ENCODE measurements at places on chromosomes 4 and X.

- no peak for DNase-seq
Observed at GRCh38 chrX:135543172-135543571, 22.7 kb downstream of the INTS6L start.

GRCh38 chr4:55920571-55920970 is 28.2 kb upstream of the CEP135 start:
- DNase-seq = no peak

DNA sequence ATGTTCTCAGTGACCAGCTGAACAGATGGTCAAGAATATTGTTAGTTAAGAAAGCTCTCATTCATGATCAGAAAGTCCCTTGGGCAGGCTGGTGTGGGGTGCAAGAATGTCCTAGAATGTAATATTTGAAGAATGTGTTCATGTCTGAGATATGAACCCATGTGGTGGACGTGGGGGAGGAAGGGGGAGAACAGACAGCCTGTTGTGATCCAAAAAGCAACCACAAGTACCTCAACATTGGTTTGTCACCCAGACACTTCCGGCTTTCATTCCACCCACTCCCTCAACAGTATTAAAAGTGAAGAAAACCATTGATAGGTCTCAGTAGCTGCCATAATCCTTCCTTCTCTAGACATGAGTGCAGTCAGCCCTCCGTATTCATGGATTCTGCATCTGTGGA is 82.2 kb downstream of the MAML3 start:
- peak; percentile 42 for DNase-seq

- no peak for DNase-seq
Observed at GRCh38 chr4:56463711-56464110, 3.7 kb upstream of the SRP72 start.

GRCh38 chr4:26884026-26884425 is 23.4 kb downstream of the STIM2 start:
- no peak for DNase-seq

Data from ELR (cell line).